ENCODE measurements at places on chromosomes 2 and 18.

DNA sequence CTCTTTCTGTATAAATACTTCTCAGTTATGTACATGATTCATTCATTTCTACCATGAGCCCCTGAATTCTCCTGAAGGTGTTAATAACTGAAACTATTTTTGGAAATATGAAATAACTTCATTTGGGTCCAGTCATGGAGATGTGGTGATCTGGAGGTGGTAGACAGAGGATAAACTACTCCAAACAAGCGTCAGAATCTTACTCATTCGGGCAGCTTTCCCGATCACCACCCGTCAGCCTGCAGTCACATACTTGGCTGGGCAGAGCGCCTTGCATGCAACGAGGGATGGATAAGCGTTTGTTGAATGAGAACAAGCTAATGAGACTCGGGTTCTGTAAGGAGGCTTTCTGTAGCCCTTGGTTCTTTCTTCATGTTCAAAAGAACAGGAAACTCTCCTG lies 222.7 kb downstream of the CD226 start:
- no peak for DNase-seq

GRCh38 chr2:8033546-8034096 lies 648.2 kb upstream of the ID2 start:
- DNase-seq = no peak

GRCh38 chr2:28713577-28714298 lies 37.9 kb upstream of the PPP1CB start:
- DNase-seq = no peak

DNA sequence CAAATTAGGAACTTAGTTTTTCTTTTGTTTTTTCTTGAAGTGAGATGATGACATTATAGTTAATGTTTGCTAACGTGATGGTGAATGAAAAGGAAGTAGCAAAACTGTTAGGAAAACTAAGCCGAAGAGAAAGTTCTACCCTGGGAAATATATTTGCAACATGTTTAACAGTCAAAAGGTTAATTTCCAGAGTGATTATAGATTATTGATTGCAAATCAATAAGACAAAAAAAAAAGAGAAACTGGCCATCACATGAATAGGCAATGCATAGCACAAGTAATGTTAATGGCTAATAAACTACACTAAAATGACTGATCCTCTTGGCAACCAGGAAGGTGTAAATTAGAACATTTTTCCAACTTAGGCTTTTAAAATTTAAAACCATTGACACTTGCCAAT lies 26.0 kb upstream of the AMMECR1L start:
- no peak for DNase-seq

DNA sequence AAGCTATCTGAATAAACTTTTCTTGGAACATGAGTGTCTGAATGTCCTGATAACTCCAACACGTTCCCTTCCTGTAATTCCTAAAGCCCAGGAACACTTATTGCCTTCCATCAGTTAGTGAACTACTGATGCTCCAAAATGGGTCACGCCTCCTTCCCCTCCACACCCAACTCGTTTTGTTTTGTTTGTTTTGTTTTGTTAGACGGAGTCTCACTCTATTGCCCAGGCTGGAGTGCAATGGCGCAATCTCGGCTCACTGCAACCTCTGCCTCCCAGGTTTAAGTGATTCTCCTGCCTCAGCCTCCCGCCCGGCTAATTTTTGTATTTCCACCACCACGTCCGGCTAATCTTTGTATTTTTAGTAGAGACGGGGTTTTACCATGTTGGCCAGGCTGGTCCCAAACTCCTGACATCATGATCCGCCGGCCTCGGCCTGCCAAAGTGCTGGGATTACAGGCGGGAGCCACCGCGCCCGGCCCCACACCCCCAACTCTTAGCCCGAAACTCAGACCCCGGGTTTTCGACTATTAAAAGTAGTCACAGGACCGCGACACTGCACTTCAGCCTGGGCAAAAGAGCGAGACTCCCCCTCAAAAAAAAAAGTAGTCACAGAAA lies 774 bp downstream of the IER3IP1 start:
- DNase-seq = no peak

DNA sequence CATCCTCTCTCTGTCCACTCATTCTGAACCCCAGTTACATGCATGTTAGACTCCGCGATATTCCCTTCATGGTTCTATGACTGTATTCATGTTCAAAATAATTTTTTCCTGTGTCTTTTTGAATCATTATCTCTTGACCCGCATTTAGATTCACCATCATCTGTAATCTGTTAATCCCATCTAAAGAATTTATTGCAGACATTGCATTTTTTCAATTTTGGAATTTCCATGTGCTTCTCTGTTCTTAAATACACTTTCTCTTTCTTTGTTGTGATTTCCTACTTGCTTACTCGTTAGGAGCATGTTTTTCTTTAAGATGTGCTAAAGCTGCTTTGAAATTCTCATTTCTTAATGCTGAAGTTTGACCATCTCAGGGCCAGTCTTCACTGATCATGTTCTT lies 122.2 kb downstream of the ATP9B start:
- no peak for DNase-seq

DNA sequence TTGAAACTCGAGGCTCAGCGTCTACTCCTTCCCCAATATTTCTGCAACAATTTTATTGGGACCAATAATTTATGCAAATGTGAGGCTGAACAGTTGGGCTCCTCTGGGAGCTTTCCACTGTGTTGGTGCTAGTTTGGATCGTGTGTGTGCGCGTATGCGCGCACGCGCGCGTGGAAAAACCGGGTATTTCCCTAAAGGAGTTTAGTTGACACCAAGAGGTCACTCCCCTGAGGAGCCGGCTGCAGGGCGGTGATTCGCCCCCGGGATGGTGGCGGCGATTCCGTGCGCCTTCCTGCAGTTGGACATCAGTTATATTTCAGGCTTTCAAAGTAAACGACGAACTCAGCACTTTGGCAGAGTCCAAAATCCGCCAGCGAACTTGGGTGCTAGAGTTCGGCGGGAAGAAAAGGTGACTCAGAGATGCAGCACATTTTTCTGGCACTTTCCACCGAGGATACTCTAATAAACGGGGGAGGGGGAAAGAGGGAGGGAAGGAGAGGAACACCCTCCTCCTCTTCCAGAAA lies 186.5 kb upstream of the FANCL start:
- DNase-seq = no peak

DNA sequence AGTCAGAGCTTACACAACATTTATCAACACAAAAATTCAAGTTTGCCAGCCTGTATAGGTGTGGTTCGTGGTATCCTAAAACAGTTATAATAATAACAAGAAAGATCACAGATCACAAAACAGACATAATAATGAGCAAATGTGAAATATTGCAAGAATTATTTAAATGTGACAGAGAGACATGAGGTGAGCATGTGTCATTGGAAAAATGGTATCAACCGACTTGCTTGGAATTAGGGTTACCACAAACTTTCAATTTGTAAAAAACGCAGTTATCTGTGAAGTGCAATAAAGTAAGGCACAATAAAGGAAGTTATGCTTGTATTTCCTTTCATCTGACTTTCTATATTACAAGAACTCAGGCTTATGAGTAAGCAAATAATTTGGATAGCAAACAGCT lies 116.8 kb downstream of the IKZF2 start:
- DNase-seq = no peak

- DNase-seq = no peak
These were observed 452.8 kb downstream of the CBLN2 start for GRCh38 chr18:72091369-72091768.

DNA sequence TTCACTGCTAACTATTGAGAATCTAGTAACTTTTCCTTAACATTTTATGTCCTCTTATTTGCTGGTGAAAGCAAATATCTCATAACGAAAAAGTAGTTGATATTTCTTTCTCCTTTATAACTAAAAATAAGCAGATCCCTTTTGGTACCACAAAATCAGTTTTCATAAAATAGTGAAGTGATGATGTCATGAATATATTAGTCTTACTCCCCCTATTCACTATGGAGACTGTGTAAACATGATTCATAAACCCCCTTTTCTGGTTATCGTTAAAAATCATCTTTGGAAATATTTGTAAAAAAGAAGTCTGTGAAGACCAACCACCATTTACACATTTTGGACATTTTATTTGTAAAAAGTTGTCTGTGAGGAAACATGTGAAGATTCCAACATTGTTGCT lies 734.9 kb downstream of the NUP35 start:
- DNase-seq = no peak

DNA sequence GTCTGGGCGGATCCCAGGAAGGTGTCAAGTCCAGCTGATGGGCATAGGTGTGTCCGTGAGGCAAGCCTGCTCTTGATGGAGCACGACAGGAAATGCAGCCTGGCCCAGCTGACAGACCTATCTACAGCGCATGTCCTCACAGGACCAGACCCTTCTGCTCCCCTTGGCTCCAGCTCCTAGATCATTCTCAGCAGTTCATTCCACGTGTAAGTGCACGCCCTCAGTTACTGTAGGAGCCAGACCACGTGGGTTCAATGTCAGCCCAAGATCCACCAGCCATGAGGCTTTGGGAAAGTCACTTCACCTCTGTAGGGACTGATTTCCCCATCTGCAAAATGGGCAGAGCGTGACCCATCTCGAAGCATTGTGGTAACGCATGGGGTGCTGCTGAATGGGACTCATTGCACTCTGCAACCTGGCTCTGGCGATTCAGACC lies 47.8 kb downstream of the TMEM17 start:
- DNase-seq = no peak

DNA sequence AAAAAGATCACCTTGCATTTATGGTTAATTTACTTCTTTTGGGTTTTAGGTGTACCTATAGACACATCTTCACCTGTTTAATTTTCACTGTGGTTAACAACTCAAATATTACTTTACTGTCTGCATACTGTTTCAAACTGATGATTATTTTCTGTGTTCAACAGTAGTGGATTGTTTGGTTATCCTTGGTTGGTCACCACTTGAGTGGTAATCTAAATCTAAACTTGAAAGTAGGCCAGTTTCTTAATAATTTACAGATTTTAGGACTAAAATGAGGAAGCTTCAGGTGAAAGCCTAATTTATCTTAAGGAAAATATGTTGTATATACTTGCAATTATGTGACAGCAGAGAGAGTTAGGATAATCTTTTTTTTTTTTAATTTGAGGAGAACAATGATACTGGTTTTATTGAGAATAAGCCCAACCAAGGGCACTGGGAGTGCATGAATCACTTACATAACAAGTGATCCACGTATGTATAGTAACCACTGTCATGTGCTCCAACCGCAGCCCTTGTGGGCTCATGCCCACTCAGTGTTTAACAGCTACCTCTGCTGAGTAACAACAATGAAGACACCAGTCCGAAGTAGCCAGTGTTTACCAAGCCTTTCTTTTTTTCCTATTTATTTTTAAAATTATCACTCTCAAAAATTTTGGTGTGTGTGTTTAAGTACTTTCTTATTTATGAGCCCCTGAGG lies 31.0 kb upstream of the WDSUB1 start:
- DNase-seq = no peak

GRCh38 chr2:102041351-102041750 lies 49.6 kb downstream of the IL1R2 start:
- DNase-seq = no peak

DNA sequence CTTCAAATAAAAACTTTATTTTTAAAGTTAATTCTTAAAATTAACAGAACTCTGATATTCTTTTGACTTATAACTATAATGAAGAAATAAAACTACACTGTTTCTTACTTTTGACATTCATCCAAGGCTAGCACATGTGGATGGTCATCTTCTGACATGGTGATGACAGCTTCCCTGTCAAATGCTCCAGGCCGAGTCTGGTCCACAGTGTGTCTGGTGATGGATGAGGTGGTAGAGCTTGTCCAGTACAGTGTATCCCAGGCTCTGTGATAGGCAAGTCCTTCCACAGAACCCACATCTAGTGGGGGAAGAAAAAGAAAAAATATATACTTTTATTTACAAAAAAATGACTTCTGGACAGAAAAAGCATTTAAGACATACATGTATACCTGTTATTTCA lies 1529.5 kb downstream of the LRP1B start:
- no peak for DNase-seq

DNA sequence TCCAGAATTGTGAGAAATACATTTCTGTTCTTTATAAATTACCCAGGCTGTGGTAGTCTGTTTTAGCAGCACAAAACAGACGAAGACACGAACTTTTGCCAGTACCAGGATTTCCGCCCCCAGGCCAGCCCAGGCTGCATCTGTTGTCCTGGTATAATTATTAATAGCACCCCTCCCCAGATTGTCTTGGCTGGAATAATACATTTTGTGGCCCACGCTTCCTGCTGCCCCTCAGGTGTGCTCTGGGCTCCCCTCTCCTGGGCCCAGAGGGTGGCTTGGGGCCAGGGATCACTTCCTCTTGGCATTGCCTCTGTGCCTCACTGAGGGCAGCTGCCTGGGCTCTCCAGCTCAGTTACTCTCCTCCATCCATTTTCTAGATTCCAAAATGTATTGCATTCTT lies 102.1 kb upstream of the HS6ST1 start:
- DNase-seq = peak; percentile 7

DNA sequence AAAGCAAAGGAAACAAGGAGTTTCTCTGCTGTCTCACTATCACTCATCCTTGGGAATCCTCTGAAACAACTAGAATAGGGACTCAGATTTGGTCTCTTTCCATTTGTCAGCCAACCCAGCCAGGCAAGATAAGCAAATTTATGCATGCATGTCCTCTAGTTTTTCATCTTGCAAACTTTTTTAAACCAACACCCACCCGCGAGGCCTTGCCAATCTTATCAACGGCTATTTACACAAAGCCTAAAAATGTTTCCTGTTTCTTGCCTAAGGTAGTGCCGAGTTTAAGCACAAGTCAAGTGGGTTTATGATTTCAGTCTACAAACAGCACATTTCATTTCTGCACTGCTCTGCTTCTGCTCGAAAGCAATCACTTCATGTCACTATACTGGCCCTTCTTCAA lies 240.9 kb downstream of the STK39 start:
- no peak for DNase-seq

GRCh38 chr2:111711270-111711669 lies 172.7 kb downstream of the ANAPC1 start:
- DNase-seq = no peak

DNA sequence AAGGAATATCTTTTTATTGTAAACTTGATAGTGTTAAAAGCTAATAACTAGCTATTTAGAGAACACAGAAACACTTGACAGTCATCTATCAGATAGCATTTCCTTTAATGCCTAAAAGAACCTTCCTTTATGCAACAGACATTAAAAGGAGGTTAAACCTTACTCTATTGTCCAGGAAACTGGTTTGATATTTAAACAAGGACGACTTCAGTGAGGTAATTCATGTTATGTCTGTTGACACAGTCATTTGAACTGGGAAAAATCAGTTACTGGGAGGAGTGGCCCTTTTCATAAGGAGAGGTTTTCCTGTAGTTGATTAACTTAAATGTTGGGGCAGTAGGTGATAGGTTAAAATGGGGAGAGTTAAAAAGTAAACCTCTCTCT lies 6.7 kb downstream of the TGIF1 start:
- DNase-seq = no peak

GRCh38 chr18:55141318-55141717 lies 182.1 kb upstream of the CCDC68 start:
- DNase-seq = no peak

Data from naive thymus-derived CD8-positive, alpha-beta T cell (primary cell).